NCI-H1417 treated with DMSO at 0.1 percent for 48 hours (cell line): ENCODE measurements at places on chromosomes 4 and X.

DNA sequence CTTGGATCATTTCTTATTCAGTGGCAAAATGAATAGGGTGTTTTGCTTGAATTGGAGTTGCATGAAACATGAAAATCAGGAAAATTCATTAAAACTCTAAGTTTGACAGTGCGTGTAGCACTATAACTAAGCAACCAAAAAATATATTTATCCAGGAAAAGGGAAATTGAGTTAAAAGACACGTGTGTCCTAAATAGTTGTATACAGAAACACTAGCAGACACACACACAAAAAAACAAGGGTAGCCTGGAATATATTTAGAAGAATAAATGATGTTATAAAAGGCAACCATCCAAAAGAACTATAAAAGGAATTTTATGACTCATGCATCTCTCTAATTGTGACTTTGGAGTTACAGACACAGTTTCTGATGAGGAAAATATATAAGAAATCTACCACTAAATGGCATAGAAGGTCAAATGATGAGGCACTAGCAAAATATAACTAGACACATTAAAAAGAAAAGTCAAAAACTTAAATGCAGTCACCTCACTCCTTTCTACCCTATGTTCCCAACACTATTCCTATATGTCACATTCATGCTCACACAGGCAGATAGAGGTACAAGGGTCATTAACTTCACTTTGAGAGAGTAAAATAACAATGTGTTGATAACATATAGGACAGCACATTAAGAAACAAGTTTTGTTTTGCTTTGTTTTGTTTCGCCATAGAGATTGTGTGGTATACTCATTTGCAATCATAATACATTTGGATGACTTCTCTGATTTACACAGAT lies 793.6 kb upstream of the INTU start:
- no peak for DNase-seq

DNA sequence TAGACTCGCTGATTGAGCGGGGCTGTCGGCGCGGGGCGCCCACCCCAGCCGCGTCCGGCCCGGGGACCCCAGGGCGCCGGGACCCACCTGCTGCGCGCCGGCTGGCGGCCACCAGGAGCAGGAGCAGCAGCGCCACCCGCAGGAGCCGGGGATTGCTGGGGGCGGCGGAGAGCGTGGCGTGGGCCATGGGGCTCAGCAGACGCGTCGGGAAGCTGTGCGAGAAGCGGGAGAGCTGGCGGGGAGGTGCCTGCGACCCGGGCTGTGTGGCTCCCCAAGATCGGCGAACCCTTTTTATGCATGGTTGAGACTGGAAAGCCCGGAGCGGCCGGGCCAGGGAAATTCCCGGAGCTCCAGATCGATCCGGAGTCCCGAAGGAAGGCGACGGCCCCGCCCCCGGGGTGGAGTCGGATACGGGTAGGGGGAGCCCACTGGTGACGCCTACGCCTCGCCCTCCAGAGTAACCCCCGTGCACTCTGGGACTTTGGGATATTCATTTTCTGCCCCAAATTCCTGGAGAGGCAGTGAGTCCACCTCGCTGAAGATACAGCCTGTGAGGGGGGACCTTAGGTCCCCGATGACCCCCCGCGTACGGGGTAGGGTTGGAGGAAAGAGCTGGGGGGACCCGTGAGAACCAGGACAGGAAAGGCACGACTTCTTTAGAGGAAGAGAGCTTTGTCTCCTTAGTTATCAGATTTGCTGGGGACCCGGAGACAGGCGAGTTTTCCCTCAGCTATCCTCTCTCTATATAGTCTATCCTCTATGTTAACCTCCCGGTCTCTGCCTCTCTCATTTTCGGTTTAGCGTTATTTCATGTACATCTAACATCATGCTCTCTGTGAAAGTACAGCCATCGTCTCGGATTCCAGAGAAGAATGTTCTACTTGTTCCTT lies at the start of gene CXCL3:
Gene CXCL3 (minus strand): TSS at position 265 of the 890 bp plus-strand sequence. CDS start 78 bp downstream, at position 187.
- no peak for DNase-seq

- DNase-seq: no peak
Measured at GRCh38 chr4:161320377-161320776, 843.4 kb downstream of the FSTL5 start.

- no peak for DNase-seq
Measured at GRCh38 chr4:83486457-83487129, 1.7 kb upstream of the ABRAXAS1 start.

DNA sequence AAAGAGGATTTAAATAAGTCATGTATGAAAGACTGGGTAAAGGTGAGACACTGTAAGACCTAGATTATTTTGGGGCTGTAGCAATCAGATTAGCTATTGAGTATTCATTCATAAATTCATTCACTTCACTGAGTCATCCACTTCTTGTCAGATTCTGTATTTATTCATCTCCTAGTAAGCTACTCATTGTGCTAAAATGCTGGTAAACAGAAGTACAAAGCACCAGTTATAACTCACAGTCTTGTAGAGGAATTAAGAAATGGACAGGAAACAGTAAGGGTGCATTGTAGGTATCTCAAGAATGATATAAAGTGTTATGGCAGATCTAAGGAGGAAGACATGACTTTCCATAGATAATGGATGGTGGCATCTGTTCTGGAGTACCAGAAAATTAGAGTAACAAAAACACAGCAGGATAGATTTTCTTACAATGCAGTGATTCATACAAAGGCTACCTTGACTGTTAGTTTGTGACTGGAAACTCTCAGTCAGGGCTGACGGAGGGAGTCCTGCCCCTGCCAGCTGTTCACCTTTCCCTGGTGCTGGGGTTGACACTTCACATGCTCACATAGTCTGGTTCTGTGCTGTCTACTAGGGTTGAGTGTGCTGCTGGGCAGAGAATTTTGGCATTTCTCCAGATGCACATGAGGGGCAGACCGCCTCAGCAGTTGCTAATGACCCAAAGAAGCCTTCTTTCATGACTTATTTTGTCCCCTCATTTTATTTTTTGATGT lies 26.5 kb upstream of the HAND2 start:
- DNase-seq: no peak

- DNase-seq: no peak
Measured at GRCh38 chr4:1488831-1489638, 82.8 kb upstream of the NKX1-1 start.

DNA sequence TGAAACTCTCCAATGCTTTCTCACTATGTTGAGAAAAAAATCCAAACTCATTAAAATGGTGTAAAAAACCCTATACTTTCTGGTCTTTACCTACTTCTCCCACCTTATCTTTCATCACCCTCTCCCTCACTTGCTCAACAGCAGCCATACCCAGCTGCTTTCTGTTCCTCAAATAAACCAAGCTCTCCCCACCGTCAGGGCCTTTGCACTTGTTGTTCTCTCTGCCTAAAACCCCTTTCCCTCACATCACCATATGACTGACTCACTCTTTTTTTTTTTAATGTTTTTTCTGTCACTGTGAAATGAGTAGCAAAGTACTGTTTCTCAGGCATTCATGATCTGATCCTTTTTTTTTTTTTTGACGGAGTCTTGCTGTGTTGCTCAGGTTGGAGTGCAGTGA lies 122.3 kb upstream of the TMEM164 start:
- DNase-seq: no peak

DNA sequence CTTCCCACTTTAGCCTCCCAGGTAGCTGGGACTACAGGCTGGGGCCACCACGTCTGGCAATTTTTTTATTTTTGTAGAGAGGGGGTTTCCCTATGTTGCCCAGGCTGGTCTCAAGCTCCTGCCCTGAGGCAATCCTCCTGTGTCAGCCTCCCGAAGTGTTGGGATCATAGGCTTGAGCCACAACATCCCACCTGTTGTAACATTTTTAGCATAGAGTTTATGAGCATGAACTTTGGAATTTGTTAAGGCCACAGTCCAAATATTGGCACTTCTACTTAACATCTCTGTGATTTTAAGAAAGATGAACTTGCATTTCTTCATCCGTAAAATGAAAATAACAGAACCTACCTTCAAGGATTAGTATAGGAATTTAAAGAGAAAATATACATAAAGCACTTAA lies 445.6 kb downstream of the IQCM start:
- DNase-seq: no peak

DNA sequence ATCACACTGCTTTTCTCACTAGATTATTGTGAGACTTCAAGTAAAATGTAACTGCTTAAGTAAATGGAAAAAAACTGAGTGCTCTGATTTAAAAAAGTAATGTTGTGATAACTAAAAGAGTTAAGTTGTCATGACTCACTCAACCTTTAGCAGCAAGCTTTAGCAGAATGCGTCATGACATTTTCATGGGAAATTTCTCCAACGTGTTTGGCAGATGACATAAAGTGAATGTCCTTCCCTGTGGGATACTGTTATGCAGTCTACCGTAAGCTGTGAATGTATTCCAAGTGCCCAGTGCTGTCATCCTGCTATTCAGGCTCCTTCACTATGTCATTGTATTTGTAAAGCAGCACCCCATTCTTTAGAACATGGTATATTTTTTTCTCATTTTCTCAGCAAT lies 136.2 kb downstream of the CPXCR1 start:
- DNase-seq: no peak

DNA sequence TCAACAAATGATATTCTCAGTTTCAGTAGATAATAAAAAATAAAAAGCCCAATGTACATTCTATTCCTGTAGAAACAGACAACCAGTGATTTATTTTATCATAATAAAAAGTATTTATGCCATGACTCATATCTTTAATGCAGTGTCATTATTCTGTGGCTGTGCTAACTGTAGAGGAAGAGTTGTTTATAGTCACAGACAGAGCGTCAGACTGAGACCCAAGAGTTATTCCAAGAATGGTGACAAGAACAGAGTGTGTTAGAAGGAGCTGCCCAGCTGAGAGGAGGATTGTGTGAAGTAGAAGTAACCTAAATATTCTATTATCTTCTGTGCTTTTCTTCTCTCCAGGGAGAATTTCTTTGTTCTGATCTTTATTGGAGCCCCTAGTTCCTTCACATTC lies 210.7 kb downstream of the PPP1R2C start:
- DNase-seq: no peak

- DNase-seq: no peak
Measured at GRCh38 chrX:39591099-39591498, 506.7 kb downstream of the BCOR start.

DNA sequence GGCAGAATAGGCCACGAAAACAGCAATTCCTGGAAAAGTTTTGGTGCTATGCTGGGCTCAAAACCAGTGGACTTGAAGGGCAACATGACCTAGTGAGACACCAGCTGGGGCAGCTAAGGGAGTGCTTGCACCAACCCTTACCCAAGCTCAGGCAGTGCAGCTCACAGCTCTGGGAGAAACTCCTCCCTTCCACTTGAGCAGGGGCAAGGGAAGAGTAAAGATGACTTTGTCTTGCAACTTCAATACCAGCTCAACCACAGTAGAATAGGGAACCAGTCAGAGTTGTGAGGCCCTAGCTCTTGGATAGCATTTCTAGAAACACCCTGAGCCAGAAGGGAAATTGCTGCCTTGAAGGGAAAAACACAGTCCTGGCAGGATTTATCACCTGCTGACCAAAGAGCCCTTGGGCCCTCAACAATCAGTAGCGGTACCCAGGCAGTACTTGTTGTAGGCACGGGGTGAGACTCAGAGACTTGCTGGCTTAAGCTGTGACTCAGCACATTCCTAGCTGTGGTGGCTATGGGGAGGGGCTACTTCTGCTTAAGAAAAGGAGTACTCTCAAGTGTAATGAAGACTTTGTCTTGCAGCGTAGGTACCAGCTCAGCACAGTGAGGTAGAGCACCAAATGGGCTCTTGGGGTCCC lies 19.7 kb upstream of the ABCG2 start:
- no peak for DNase-seq

DNA sequence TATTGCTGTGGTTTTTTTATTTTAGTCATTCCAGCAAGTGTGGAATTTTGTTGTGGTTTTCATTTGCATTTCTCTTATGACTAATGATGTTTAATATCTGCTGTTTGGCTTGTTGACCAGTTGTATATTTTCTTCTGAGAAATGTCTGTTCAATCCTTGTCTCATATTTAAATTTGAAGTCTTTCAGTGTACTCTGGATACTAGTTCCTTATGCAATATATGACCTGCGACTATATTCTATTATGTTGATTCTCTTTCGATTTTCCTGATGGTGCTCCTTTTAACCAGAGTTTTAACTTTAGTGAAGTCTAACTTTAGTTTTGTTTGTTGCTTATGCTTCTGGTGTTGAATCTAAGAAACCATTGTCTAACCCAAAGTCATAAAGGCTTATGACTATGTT lies 1528.0 kb downstream of the TECRL start:
- DNase-seq: no peak

- DNase-seq: no peak
Measured at GRCh38 chrX:136954930-136955329, 74.4 kb upstream of the RBMX start.

DNA sequence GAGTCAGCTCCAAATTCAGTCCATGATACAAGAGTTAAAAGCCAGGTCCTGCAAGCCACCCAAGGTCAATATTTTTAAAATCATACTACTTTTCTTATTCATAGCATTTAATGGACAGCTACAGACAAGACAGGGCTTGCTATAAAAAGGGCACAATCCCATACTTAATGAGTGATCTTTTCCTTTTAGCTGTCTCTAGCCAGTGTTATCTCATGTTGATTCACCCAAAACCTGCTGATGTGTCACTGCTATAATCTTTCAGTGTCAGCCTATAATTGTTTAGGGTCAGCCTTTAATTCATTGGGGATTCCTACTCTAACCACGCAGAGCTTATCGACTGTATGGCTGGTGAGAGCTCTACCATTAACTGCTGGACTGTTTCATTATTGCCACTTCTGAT lies 51.2 kb upstream of the HCCS start:
- no peak for DNase-seq

DNA sequence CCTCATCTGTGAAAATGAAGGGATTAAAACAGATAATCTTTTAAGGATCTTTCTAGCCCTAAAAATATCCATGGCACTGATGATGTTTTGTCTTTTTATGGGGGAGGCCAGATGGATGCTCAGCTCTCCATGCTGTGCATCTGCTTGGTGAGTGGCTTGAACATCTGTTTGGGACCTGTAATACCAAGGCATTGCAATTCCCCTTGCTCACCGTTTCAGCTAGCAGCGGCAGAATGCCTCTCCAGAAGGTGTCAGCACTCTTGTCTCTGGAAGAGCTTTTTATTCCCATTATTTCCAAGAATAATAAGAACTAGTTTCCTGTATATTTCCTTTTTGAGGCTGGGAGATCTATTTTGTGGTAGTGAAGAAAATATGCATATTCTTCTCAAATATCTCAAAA lies 151.9 kb upstream of the ANK2 start:
- no peak for DNase-seq
